ENCODE measurements at places on chromosomes 7 and 10. TPM values are rescaled to one million over a fixed set of nuclear protein-coding genes. Genes with fewer than 3 reads are reported as not detected.

Gene LCOR
- 27.0 TPM for polyA plus RNA-seq

Gene OPN1SW
- not detected for polyA plus RNA-seq

Gene GDF2
- polyA plus RNA-seq, result not detected

Gene BMS1
- polyA plus RNA-seq, result 11.7 TPM

Gene FAM20C
- not detected for polyA plus RNA-seq

Gene PALS2
- 10.3 TPM for polyA plus RNA-seq

Gene ZP3
- 0.49 TPM for polyA plus RNA-seq

Gene BAMBI
- polyA plus RNA-seq, result 0.28 TPM

Gene PDZD8
- 23.7 TPM for polyA plus RNA-seq

Gene YKT6
- 56.9 TPM for polyA plus RNA-seq

Gene HMX3
- not detected for polyA plus RNA-seq

Gene TSPAN12
- polyA plus RNA-seq, result not detected

Gene ASL
- polyA plus RNA-seq, result 52.3 TPM

Gene DRGX
- not detected for polyA plus RNA-seq

Gene WDR11
- polyA plus RNA-seq, result 22.2 TPM

Gene TAS2R4
- not detected for polyA plus RNA-seq

Gene BEND7
- polyA plus RNA-seq, result not detected

Gene COL26A1
- polyA plus RNA-seq, result not detected

Gene NEUROG3
- polyA plus RNA-seq, result not detected

Gene DGKB
- not detected for polyA plus RNA-seq

Gene CALHM1
- polyA plus RNA-seq, result not detected

Measured in immature natural killer cell (primary cell).